ENCODE measurements at places on chromosomes 2 and 18.

DNA sequence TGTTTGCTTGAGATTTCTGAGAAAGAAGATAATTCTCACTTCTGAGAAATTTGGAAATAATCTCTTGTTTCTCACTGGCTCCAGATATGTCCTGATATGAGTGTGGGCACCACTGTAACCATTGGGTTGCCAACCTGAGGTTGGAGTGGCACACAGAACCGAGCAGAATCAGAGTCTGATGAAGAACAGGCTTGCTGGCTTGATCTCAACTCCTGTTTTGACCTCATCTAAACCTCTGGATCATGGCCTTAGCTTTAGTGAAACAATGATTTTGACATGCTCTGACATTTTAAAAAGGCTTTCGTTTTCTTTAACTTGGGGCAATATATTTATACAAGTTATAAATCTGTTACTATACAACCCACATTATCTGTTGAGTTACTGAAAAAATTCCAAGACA is 548.0 kb downstream of the IRS1 start:
- no peak for DNase-seq

- no peak for DNase-seq
Observed at GRCh38 chr2:181143790-181144300, 163.4 kb downstream of the UBE2E3 start.

GRCh38 chr2:152134488-152135280 is 35.8 kb upstream of the CACNB4 start:
- DNase-seq, result no peak

GRCh38 chr2:29522951-29523669 is 398.3 kb downstream of the ALK start:
- no peak for DNase-seq

- no peak for DNase-seq
Observed at GRCh38 chr2:240191001-240191400, 50.5 kb upstream of the OTOS start.

GRCh38 chr2:113276761-113277425 is 1.8 kb downstream of the PAX8 start:
- DNase-seq, result no peak

DNA sequence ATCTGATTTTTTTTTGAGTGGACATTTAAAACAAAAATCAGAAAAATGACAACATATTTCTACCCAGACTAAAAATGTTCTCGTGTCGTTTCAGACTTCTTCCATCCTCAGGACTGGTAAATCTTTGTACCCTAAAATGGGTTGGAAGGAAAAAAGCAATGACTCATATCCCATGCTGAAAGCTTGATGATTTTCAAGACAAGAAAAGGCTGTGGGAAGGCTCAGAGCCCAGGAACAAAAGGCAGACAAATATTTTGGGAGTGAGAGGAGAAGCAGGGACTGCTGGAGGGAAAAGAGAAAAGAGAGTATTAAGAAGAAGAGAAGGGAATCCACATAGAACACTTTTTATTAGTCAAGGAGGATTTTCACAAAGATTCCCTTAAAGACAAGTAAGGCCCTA is 77.1 kb upstream of the CTAGE1 start:
- no peak for DNase-seq

DNA sequence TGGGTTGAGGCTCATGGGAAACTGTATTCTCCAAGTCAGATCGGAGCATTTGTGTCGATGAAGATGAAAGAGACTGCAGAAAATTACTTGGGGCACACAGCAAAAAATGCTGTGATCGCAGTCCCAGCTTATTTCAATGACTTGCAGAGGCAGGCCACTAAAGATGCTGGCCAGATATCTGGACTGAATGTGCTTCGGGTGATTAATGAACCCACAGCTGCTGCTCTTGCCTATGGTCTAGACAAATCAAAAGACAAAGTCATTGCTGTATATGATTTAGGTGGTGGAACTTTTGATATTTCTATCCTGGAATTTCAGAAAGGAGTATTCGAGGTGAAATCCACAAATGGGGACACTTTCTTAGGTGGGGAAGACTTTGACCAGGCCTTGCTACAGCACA is 336.6 kb downstream of the PAX3 start:
- DNase-seq, result no peak

DNA sequence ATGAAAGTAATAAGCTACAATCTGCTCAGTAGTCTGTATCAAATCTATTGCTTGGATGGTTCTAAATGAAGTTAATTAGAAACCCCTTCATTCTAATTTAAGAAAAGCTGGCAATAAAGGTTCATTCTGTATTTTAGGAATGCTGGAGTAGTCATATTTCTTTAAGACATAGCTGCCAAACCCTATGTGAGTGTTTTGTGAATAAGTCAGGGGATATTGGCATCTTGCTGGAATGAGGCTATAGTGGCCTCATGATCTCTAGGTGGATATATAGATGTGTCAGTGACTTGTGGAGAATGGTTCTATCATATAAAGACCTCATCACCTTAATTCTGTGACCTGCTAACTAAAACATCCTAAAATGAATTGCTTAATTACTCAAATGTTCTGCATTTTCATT is 196.3 kb downstream of the PDE1A start:
- DNase-seq, result no peak

DNA sequence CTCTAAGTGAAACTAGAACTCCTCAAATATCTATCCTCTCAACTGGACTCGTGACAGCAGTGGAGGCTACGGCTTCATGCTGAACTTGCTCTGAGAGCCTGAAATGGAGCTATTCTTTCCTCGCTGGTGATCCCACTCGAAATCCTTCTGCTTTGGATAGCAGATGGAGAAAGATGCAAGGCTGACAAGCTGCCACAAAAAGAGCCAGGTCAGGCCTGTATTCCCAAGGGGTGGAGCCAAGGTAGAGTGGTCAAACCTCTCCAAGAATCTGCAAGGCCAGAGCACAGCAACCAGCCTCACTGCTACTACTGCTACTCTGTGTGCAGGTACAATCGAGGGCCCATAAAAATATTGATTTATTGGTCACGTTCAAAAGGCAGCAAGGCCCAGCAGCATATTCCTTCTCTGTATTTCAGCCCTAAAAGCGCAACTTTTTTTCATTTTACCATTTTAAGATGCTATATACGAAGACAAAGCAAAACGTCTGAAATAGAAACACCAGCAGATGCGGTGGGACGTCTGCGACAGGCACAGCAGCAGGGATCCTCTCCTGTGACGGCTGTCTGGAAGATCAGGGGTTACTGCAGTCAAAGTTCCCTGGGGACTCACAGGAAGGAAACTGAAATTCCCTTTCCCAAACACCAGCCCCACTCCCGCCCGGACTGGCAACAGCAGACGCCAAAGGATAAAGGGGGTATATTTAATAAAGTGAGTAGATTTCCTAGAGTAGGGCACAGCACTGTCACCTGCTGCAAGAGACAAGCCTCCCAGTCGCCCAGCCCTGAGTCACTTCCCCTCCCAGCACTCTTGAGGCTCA is 2.4 kb downstream of the SPRED2 start:
- DNase-seq, result no peak

GRCh38 chr2:27870724-27871123 is 19.5 kb downstream of the RBKS start:
- no peak for DNase-seq

- DNase-seq, result no peak
Observed at GRCh38 chr2:241637795-241638660, 535 bp downstream of the ATG4B start.

- DNase-seq, result peak; percentile 10
Observed at GRCh38 chr2:120845277-120845676, 109.6 kb downstream of the GLI2 start.

GRCh38 chr2:196054631-196055030 is 14.0 kb downstream of the DNAH7 start:
- DNase-seq, result no peak

GRCh38 chr2:175804122-175804521 is 197.9 kb downstream of the LNPK start:
- peak; percentile 23 for DNase-seq

GRCh38 chr2:1117569-1117968 is 166.9 kb downstream of the SNTG2 start:
- no peak for DNase-seq

- peak; percentile 81 for DNase-seq
Observed at GRCh38 chr18:56962322-56962721, 184.6 kb upstream of the BOD1L2 start.

- no peak for DNase-seq
Observed at GRCh38 chr2:118854507-118855345, 7.3 kb upstream of the EN1 start.

GRCh38 chr2:238728330-238729260 is 119.3 kb upstream of the TWIST2 start:
- no peak for DNase-seq

GRCh38 chr2:213296270-213296669 is 12.0 kb downstream of the SPAG16 start:
- DNase-seq, result no peak

- no peak for DNase-seq
Observed at GRCh38 chr2:101753720-101754490, 56.4 kb downstream of the MAP4K4 start.

- DNase-seq, result no peak
Observed at GRCh38 chr2:48543895-48544294, 13.9 kb downstream of the STON1 start.

GRCh38 chr2:237205561-237205971 is 119.9 kb downstream of the COPS8 start:
- no peak for DNase-seq

DNA sequence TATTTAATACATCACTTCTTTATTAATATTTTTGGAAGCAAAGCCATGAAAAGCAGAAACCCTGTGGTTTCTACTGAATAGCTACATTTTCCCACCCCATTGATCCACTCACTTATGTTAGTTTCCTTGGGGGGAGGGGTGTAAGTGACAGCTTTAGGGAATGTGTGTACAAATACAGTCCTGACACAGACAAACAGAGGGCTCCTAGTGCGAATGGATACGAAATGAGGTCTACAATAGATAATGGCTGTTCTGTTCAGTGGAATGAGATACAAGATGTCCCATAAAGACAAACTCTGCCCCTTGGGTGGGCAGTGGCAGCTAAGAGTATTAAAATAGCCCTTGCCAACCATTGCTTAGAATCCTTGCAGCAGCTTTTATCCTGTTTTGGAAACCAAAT is 312.9 kb downstream of the NCKAP5 start:
- DNase-seq, result no peak

DNA sequence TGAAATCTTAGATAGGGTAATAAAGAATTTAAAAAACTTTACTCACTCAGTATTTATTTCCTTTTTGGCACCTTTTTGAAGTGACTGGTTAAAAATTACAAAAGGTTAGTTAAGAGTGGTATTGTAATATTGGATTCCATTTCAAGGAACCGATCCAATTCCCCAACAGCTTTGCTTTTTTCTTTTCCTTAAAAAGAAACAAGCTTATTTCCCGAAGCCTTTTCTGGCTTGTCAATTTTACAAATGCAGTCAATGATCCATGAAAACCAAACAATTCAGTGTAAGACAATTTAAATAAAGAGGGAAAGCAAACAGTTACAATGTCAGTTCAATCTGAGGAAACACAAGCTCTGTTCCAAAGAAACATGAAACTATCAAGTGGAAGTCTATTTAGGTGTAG is 200.2 kb downstream of the RIT2 start:
- peak; percentile 97 for DNase-seq

- DNase-seq, result peak; percentile 96
Observed at GRCh38 chr2:17901246-17901645, 22.8 kb downstream of the KCNS3 start.

GRCh38 chr2:70089220-70089982 is 2.1 kb downstream of the PCBP1 start:
- peak; percentile 47 for DNase-seq

- DNase-seq, result no peak
Observed at GRCh38 chr2:166238176-166238575, 110.4 kb upstream of the SCN1A start.

- no peak for DNase-seq
Observed at GRCh38 chr2:189147361-189147760, 32.2 kb downstream of the COL5A2 start.

DNA sequence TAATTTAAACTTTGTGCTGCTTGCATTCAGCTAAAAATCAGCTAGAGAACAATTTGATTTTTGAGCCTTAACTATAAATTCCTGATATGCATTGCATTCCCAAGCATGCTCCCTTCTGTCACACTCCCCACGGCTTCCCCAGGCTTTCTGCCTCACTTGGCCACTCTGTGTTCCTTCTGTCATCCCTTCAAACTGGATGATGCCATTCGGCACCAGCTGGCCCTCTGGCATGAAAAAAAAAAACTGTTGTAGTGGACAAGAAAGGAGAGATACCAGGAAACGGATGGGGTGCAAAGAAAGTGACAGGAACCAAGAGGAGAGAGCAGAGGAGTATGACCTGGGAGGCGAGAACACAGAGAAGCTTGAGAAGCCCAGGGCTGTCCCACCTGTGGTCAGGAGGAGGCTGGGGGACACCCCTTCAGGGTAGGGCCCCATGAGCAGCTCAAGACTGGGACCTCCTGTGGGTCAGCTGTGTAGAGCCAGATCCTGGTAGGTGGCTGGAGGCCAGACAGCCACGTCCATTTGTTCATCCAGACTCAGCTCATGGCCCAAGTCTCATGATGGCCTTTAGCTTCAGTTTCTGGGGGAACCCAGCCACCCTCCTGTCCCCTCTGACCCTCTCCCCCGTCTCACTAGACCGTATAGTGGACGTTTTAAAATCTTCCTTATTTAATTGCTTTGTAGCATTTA is 211.8 kb downstream of the GBX2 start:
- no peak for DNase-seq

DNA sequence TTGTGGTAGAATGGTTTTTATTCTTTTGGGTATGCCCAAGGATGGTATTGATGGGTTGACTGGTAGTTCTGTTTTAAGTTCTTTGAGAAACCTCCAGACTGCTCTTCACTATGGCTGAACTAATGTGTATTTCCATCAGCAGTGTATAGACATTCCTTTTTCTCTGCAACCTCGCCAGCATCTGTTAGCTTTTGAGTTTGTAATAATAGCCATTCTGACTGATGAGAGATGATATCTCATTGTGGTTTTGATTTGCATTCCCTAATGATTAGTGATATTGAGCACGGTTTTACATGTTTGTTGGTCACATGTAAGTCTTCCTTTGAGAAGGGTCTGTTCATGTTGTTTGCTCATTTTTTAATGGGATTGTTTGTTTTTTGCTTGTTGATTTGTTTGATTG is 1348.7 kb upstream of the NXPH2 start:
- no peak for DNase-seq

GRCh38 chr2:37781028-37781427 is 109.6 kb upstream of the CDC42EP3 start:
- peak; percentile 43 for DNase-seq

GRCh38 chr2:33598561-33599174 is 431 bp downstream of the FAM98A start:
- peak; percentile 14 for DNase-seq

DNA sequence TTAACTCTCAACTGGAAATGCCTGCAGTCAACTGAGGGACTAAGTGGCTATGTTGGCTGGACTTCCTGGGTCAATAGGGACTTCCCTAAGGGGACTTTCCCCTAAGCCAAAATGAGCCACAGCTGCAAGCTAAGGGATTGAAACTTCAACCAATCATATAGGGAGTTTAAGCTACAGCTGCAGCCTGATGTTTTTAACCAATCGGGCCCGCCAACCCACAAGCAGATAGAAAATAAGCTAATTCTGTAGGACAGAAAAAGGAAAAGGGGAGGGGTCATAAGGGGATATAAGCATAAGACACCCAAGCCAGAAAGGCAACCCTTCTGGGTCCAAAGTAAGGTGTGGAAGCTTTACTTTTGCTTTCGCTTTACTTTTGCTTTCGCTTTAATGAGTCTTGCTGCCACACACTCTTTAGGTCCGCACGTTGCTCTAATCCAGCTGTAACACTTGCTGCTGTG is 927.5 kb downstream of the ERBB4 start:
- no peak for DNase-seq

GRCh38 chr2:175630280-175631244 is 371.5 kb downstream of the LNPK start:
- DNase-seq, result peak; percentile 95

- DNase-seq, result no peak
Observed at GRCh38 chr18:48186131-48186766, 222.9 kb downstream of the ZBTB7C start.

GRCh38 chr2:237154082-237154638 is 68.5 kb downstream of the COPS8 start:
- no peak for DNase-seq
